Natural killer cell treated with Interleukin-12 subunit alpha and Interleukin-12 subunit beta and Interleukin-15 and Interleukin-18, amount 100 ng/mL, for 72 hours (primary cell): ENCODE measurements at places on chromosomes 2 and 18. TPM values are rescaled to one million over a fixed set of nuclear protein-coding genes. Genes with fewer than 3 reads are reported as not detected.

Gene SH3BP4
- not detected for total RNA-seq

Gene ALPI
- total RNA-seq = not detected

DNA sequence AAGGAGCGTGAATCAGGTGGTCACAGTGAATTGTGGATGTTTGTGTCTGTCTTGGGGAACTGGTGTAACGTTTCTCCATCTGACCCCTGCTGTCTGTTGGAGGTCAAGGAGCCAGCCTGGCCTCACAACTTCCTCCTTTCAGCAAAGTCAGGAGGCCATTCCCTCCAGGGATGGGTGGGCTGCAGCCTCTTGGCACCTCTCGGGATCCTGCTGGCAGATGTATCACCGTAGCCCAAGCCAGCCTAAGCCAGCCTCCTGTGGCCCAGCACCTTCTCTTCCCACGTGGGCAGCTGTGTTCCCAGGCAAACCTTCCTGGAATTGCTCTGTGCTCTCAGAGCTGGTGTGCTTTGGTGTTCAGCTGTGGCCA is 30.5 kb downstream of the HPCAL1 start:
- H3K27ac ChIP-seq = no peak overlapping the region
- no peaks in the 10 kb centered on the region for H3K27me3 ChIP-seq
- peak; percentile 13 for DNase-seq
- no peaks in the 10 kb centered on the region for H3K36me3 ChIP-seq
- no peak overlapping the region for H3K4me3 ChIP-seq

DNA sequence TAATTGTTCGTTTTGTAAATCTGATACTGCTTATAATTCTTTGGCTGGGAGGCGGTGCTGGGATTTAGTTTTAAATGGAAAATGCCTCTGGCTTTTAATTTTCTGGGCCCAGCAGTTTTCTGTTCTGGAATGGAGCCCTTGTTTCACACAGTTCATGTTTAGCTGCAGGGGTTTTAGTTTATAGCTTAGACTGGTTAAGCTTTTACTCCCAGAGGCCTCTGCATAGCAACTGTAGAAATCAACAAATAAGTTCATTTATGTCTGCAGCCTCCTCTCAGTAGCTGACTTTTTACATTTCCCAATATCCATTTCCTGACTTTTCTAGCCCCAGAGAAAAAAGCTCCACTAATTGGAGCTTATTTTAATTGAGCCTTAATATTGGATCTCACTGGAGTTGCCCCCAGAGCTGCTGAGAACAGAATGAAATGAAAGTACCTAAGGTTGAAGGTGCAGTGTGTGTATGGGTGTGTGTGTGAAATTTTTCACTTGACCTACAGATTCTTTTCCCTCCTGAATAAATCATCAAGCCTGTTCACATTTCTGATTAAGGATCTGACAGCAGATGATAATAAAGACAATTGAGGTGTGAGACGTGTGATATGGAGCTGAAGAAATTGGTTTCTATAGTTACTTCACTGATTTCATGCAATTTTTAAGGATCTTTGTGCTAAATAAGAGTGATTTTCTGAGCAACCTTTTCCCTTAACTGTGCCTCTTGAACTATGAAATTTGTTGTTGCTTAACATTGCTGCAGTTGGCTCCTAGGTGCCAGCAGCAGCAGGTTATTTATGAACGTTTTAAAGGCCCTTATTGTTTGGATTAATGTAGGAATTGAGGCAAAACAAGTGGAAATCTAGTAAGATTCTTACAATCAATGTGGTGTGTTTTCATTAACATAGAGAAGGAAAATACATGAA is 109.6 kb downstream of the TAF4B start:
- H3K4me1 ChIP-seq = no peaks in the 10 kb centered on the region
- peak overlapping the region; percentile 26 for H3K27ac ChIP-seq
- H3K27me3 ChIP-seq = no peaks in the 10 kb centered on the region
- no peaks in the 10 kb centered on the region for H3K36me3 ChIP-seq
- no peak overlapping the region for H3K4me3 ChIP-seq
- DNase-seq = no peak

DNA sequence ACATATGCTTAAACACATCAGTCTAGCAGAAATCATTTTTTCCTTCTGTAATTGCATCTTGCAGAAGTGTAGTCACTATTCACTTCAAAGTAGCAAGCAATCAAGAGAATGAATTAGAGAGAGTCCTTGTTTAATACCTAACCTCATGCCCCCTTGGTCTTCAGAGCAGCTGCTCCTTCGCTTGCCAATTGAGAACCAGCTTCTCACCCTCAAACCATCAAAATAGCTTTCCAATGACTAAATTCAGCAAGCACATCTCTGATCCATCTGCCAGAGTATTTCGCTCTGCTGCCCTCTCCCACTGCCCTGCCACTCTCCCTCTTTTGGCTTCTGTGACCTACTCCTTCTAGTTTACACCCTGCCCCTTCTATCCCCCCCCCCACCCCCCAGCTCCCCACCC is 120.7 kb upstream of the AGAP1 start:
- H3K27ac ChIP-seq = no peak overlapping the region
- peaks cover 2% of the 10 kb centered on the region for H3K4me1 ChIP-seq
- H3K27me3 ChIP-seq = peaks cover 41% of the 10 kb centered on the region

DNA sequence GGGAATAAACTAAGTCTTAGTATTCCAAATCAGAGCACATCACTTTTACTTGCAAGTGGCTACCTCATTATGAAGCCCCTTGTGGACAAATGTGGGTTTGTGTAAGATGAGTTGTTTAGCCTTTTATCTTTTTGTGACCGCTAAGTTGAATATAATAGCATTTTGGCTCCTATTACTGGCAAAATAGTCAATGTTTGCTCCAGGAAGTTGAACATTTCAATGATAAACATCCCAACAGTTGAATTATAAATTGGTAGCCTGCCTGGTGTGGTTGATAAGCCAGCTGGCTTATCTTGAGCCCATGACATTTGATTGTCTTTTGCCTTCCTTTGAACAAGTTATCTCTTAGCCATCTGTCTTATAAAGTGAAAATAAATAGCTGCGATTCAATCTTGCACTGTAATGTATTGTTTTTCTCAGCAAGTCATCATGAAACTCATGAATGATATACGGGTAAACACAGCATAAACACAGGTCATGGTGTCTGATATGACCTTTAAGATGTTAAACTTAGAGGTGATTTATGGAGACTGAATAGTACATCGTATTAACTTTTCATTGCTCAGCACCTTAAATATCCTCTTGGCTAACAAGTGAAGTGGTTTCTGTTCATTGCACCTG is 338.4 kb downstream of the SOCS6 start:
- H3K27ac ChIP-seq = no peak overlapping the region
- H3K36me3 ChIP-seq = no peaks in the 10 kb centered on the region
- peaks cover 4% of the 10 kb centered on the region for H3K27me3 ChIP-seq
- peaks cover 6% of the 10 kb centered on the region for H3K4me1 ChIP-seq
